ENCODE measurements at places on chromosomes 16 and 17.
A peak's percentile ranks its signal among the peaks of the same experiment; 100 is the strongest.

DNA sequence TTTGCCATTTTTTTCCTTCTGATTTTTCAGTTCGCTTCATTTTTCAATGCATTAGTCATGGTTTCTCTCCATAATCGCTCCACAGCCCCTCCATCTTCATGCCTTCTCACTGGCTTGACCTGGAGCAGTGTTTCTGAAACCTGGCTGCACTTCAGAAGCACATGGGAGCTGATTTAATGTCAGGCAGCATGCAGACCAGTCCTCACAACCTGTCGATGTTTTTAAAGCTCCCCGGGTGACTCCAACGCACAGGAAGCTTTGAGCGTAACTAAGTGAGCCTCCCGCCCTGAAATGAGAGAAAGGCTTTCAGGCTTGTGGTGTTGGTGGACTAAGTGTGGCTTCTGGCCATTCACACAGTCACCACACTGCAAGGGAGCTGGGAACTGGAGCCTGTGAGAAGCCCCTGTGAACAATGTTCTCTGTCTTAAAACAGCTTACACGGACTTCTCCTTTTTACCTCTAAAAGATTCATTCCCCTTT, 16.8 kb upstream of the DRG2 start:
- DNase-seq: peak; percentile 6

DNA sequence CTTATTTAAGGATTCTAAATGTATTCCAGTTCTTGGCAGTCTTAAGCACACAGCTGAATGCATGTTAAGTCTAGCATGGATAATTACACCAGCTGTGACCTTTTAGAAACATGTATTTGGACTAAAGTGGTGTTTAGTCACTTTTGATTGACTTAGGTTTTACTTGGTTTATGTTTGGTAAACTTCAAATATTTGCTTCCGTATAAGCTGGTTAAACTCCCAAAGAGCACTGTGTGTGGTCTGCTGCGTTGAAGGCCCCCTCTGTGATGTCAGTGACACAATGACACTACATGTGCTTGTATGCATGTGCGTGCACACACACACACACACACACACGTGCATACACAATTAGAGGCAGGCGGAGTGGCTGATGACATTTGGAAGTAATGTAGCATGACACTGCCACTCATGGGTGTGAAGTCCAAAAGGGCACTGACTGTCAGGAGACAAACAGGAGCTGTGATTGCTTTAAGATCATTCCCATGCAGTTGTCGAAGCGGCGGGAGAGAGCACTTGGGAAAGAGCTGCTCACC, 156.1 kb upstream of the CDH13 start:
- no peak for DNase-seq

GRCh38 chr16:57127037-57127763, 34.8 kb downstream of the CPNE2 start:
- DNase-seq: no peak

- no peak for DNase-seq
Observed at GRCh38 chr16:53282328-53282727, 151.9 kb upstream of the RBL2 start.
